ENCODE measurements at places on chromosomes 5 and 9. TPM values are rescaled to one million over a fixed set of nuclear protein-coding genes. Genes with fewer than 3 reads are reported as not detected.

- no peak for DNase-seq
These were observed 16.3 kb upstream of the STRBP start for GRCh38 chr9:123284656-123285055.

Gene FRMPD1
- 0.19 TPM for total RNA-seq

DNA sequence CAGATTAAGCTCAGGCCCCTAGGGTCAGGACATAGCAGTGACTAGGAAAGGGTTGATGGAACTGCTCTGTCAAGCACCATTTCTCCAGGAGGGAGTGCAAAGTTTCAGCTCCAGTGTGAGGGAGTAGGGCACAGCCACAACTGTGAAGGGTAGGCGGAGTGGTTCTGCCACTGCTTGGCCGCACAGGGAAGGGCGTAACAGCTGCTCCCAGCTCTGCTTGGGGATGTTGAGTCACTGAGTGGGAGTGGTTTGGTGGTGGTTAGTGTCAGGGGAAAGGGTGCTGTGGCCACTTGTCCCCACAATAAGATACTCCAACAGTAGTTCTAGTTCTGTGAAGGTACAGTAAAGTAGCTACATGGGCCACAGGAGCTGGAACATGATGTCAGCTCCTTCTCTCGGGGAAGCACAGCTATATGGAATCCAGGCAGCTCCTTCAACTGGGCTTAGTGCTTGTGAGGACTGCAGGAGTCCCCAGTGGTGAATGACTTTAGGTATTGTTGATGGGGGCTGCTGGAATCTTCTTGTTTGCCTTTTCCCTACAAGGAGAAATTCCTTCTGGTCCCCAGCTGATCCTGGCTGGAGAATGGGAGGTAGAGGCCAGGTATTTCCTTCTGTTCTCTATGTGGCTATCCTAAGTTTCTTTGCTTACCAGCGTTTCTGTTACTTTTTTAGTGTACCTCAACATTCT, 314.5 kb downstream of the SPATA31D1 start:
- no peak for DNase-seq

Gene STING1
- total RNA-seq = 52.5 TPM

- DNase-seq = no peak
These were observed 736.0 kb upstream of the ARRDC3 start for GRCh38 chr5:92119110-92119509.

Gene LRRC19
- total RNA-seq = not detected

Gene IL31RA
- total RNA-seq = not detected

Gene TRIM7
- 3.0 TPM for total RNA-seq

- no peak for DNase-seq
These were observed 89.2 kb upstream of the GRHPR start for GRCh38 chr9:37333288-37333687.

Gene MARVELD2
- 0.58 TPM for total RNA-seq

DNA sequence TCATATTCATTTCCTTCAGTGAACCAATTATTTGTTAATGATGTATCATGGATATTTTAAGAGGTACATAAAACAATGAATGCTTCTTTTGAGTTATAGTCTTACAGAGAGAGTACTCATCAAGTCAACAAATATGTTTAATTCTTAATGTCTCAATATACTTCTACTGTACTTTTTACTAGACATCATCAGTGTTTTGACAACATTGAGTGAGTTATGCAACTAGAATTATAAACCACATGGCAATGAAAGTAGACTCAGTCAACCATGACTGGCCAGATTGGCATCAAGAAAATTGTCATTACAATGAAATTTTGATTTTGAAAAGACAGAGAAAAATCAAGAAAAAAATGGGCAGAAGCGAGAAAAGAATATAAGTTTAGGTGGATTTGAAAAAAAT, 1248.1 kb upstream of the CDH18 start:
- no peak for DNase-seq

- DNase-seq = no peak
These were observed 2.6 kb upstream of the GABRB2 start for GRCh38 chr5:161549106-161549505.

- no peak for DNase-seq
These were observed 89.0 kb downstream of the ASTN2 start for GRCh38 chr9:117325831-117326230.

GRCh38 chr5:72160959-72161358, 53.7 kb downstream of the MAP1B start:
- DNase-seq = no peak

Gene LAMC3
- total RNA-seq = 4.8 TPM

Gene SHISAL2B
- not detected for total RNA-seq

Gene GOLPH3
- total RNA-seq = 120 TPM

- DNase-seq = no peak
These were observed 84.3 kb downstream of the SIL1 start for GRCh38 chr5:139113892-139114291.

Gene SLC1A3
- 429 TPM for total RNA-seq

Gene PCDHB10
- 1.4 TPM for total RNA-seq

Gene SEMA4D
- 16.9 TPM for total RNA-seq

Gene EIF4EBP3
- 22.5 TPM for total RNA-seq

Gene RANBP17
- 5.2 TPM for total RNA-seq

- DNase-seq = no peak
These were observed 517.7 kb downstream of the DIRAS2 start for GRCh38 chr9:90124961-90125360.

DNA sequence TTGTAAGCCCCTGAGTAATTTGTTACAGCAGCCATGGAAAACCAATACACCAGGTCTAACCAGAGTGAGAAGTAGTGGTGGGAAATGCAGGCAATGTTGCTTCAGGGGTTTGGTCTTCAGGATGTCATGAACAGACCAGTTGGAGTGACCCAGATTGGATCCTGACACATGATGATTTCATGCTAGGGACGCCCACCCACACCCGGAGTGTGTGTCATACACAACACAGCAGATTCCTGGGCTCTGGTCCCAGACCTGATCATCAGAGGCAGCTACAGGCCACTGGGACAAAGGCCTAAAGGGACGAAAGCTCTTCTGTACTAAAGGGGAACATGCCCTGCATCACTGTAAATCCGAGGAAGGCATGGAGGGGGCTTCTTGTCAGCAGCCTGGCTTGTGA, 194.2 kb downstream of the NSG2 start:
- DNase-seq = no peak

DNA sequence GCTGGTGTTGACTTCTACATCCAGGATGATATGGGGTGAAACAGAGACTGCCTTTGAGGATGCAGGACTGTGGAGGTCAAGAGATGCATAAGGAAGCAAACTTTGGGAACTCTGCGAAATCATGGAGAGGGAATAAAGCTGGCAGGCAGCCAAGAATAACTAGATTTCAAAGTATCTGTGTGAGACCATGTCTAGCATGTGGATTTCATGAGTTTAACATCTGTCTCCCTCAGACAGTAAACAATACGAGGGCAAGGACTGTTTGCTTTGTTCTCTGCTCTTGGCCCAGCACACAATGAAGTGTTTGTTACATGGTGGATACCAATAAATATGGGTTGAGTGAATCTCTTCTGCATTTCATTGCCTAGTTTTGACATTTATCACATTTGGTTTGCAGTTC, 71.3 kb downstream of the RASEF start:
- DNase-seq = no peak

- DNase-seq = no peak
These were observed 53.9 kb downstream of the FXN start for GRCh38 chr9:69089491-69089890.

GRCh38 chr5:87946271-87946670, 322.4 kb downstream of the TMEM161B start:
- DNase-seq = no peak

GRCh38 chr5:142974409-142974808, 204.2 kb downstream of the ARHGAP26 start:
- no peak for DNase-seq

GRCh38 chr9:34230556-34230955, 51.7 kb downstream of the UBAP1 start:
- no peak for DNase-seq

Gene MYO10
- total RNA-seq = 21.2 TPM

- DNase-seq = no peak
These were observed 427 bp downstream of the PCYOX1L start for GRCh38 chr5:149358294-149358651.

DNA sequence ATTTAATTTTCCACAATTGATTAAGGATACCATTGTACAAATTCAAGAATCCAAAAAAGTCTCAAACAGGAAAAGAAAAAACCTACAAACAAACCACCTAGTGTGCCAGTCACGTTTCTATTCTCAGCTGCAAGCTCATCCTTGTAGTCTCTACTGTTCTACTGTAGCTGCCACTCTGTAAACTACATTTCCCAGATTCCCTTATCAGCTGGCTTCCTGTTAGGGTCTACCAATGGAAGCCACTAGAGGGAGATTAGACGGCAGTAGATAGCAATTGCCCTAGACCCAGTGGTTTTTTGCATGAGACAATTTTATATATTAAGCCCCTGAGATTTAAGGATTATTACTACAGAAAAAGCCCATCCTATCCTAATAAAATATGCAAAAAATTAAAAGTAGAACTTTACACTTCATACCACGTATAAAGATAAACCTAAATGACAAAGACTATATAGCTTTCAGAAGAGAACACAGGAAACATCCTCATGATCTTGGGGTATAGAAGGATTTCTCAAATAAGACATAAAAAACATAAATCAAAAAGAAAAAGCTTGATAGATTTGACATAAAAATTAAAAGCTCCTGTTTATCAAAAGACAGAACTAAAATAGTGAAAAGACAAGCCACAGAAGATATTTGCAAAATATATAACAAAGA, 37.4 kb downstream of the P4HA2 start:
- no peak for DNase-seq

DNA sequence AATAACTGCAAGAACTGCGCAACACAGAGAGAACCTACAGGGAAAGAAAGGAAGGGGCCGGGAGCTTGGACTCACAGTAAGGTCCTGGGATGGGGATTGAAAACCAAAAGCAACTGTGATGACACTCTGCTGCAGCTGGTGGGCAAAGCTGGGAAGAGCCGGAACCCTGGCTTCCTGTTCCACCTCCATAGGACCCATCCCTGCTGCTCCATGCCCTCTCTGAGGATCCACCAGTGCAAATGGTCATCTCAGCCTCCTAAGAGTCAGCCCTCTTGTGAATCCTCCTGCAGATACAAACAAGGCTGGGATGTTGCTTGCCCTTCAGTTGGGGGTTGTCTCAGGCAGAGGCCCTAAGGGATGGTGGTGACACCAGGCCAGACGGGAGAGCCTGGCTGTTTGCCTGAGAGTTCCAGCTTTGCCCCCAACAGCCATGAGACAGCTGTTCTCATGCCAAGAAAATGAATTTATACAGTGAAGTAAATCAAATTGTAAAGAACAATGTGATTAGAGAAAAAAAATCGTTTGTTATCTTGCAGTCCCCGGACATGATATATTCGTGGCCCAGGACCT, 90.8 kb downstream of the TENT4A start:
- DNase-seq = no peak

DNA sequence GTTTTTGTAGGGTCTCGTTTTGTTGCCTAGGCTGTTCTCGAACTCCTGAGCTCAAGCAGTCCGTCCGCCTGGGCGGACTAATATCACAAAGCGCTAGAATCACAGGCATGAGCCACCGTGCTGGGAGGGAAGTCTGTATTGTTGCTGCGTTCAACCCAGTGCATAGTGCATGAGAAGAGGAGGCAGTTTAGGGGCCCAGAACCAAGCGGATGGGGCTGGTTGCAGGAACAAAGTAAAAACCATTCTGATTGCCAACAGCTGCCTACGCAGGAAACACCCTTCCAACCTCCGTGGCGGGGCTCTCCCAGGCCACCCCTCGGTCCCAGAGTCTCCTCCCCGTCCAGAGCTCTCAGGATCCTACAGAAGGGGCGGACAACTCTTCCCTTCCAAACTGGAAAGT, 87.1 kb downstream of the ANXA2R start:
- DNase-seq = no peak

Gene MYMK
- total RNA-seq = not detected

Gene GLRA1
- not detected for total RNA-seq

- no peak for DNase-seq
These were observed 3.3 kb upstream of the MSMP start for GRCh38 chr9:35757226-35757891.

- no peak for DNase-seq
These were observed 14.4 kb downstream of the RXRA start for GRCh38 chr9:134340475-134341160.

Gene MCC
- 25.2 TPM for total RNA-seq

Gene STKLD1
- not detected for total RNA-seq

DNA sequence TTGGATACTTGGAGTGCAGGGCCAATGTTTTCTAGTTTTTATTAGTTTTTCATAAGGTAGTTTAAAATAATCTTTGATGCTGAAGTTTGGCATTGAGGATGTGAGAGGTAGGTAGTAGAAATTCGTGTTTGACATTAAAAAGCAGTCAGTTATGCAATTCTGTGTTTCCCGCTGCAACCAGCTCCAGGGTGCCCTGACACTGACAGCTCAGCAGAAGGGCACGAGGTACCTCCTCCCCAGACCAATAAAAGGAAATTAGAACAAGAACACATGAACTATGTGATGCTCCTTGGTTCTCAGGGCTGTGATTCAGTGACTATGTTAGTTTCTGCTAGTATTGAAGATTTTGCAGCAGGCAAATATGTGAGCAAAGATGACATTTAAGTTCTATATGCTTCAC, 40.2 kb downstream of the NSUN2 start:
- no peak for DNase-seq

DNA sequence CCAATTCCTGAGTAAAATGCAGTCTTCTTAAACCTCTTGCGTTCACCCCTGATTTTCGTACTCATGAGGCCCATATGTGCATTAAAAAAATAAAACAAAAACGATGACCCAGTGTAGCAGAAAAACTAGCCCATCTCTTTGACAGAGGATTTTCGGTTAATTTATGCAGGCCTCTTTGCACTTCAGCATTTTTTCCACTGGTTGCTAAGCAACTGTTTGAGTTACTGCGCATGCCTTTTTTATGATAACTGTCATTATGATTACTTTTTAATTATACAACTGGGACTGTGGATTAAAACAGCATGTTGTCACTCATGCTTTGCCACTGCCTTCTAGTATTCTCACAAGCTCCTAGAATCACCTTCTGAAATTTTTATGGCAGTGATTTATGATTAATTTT, 165.0 kb downstream of the SMARCA2 start:
- DNase-seq = no peak

DNA sequence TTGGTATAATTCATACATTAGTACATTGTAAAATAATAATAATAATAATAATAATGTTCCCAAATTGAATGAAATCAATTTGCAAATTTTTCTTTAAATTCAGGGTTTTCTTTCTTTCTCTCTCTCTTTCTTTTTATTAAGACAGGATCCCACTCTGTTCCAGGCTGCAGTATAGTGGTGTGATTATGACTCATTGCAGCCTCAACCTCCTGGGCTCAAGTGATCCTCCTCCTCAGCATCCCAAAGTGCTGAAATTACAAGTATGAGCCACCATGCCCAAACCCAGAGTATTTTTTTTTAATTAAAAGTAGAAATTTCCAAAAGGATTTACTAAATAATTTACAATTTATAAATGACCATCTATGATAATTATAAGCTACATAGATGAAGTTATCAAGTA, 117.7 kb downstream of the HOMER1 start:
- DNase-seq = no peak

DNA sequence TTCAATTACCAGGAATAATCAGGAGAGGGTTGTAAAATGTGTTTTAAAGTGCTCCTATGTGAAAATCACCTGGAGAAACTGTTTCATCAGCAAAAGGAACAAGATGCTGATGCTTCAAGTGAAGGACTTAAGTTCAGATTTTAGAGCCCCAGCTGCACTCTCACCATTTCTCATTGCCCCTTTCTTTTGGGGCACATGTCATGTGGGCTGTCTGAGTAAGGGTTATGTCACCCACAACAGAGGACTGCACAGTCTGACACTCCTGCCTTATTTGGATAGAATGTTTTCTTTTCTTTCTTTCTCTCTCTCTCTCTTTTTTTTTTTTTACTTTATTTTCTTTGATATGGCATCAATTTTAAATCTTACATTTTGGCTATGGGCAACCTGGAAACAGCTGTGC, 204.1 kb upstream of the EFNA5 start:
- no peak for DNase-seq

Gene CARTPT
- not detected for total RNA-seq

Gene FOXD4L5
- not detected for total RNA-seq

Data from mesenteric fat pad (tissue), 1 donor.